ENCODE measurements at places on chromosomes 7 and 10.

DNA sequence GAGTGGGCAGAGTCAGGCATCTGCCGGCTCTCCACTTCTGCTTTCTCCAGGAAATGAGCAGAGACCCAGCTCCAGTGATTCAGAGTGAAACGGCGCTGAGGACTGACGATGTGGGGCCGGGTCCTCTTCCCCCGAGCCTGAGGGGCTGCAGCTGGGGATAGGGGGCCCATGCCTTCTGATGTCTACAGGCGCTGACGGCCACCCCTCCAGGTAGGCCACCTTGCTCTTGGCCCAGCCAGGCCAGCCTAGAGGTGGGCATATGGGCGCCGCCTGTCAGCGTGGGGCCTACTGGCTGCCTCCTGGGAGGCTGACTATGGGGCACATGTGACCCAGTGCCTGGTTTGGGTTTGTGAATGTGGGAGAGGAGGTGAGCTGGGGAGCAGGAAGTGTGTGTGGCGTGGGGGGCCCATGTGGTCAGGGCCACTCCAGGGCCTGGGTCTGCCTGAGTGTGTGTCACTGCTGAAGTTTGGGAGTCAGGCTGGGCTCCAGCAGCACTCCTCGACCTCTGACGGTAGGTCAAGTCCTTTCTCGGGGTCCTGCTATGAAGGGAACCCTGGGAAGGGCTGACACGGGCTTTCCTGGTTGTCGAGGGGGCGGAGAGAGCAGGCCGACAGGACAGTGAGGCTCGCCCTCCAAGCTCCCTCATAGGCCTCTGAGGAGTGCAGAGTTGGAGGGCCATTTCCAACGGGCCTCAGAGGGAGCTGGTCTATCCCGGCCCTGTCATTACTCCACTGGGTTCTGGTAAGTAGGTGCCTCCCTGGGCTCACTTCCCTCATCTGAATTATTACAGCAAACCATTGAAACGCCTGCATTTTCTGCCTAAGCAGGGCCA, at the start of gene WDFY4:
WDFY4 (plus strand) TSS at position 82 of the 832 bp plus-strand sequence. CDS start 24,860 bp downstream, outside the sequence.
- peak; percentile 11 for DNase-seq

DNA sequence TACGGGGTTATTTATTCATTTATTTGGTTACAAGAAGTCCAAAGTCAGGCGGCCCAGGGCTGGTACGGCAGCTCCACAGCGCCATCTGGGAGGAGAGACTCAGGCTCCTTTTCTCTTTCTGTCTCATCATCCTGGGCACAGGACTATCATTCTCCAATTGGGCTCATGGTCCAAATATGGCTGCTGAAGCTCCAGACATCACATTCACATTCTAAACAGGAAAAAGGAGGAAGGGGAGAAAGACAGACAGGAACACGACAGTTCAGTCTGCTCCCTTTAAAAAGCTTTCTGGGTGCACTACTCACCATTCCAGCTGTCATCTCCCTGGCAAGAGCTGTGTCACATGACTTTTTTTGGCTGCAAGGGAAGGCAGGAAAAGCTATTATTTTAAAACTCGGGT, 74.4 kb upstream of the PDZD8 start:
- no peak for DNase-seq

- DNase-seq: no peak
Measured at GRCh38 chr7:146175716-146176115, 59.1 kb downstream of the CNTNAP2 start.

- DNase-seq: no peak
Measured at GRCh38 chr10:48461623-48462481, 143.0 kb downstream of the ARHGAP22 start.

DNA sequence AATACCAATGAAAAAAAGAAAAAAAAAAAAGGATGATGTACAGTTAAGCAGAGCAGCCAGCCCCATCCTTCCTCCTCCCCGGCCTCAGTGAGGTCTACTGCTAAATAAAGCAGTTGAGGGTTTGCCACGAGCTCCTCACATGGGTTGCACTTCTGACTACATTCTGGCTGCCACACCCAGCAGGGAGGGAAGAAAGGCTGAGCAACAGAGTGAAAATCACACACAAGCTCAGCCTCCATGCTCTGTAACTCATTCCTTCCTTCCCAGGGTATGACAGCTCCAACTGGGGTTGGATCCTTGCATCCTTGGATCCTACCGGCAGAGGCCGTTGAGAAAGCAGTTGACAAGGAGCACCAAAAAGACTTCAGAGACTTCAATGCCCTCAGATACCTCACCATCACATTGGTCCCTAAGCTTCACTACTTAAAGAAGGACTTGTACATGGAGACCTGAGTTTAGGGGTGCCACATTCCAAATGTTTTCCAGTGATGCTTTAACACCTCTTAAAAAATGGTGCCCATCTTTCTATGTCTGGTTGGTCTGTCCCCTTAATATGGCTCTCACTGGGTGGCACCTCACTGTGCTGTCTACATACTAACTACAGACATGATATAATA, 52.9 kb upstream of the PIK3CG start:
- DNase-seq: peak; percentile 30

GRCh38 chr7:127850195-127850594, 181.0 kb downstream of the LRRC4 start:
- DNase-seq: no peak
